Stimulated activated effector memory CD8-positive, alpha-beta T cell treated with anti-CD3 and anti-CD28 coated beads, Interleukin-12 subunit alpha, Interleukin-12 subunit beta, amount 100 ng/mL, for 72 hours (primary cell): ENCODE measurements at places on chromosomes 2 and 18.

DNA sequence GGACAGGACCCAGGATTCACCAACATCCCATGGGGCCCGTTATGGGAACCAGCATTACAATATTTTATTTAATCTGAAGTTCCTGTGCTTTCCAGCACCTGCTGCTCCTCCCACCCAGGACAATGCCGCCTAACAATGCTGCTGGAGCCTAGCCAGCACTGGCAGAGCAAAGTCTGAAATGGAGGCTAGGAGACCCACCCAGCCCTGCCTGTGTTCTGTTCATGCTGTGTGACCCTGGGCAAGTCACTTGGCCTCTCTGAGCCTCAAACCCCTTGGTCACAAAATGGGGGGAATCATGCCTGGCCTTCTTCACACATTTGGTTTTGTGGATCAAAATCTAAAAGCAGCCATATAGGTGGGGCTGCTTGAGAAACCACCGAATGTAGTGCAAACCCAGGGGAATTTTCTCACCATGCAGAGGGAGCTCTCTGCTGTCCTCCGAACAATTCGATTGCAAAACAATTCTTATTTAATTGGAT is 38.5 kb upstream of the ODC1 start:
- DNase-seq, result no peak

DNA sequence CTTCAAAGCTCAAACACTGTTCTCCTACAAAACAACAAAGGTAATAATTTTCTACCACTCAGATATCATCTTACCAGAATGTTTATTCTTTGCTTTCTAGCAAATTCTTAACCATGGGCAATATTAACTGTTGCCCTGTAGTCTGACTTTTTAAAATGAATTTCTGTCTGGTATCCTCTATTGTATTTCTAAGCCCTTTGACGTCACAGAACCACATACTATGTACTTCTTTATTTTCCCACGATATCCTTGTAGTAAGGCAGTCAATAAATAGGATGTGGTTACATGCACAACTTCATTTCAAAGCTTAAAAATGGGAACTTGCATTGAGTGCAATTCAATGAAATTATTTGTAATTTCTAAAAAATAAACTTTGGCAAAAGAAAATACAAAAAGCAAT is 58.7 kb downstream of the THADA start:
- no peak for DNase-seq

GRCh38 chr2:25380586-25381375 is 39.1 kb upstream of the DNMT3A start:
- DNase-seq, result no peak

DNA sequence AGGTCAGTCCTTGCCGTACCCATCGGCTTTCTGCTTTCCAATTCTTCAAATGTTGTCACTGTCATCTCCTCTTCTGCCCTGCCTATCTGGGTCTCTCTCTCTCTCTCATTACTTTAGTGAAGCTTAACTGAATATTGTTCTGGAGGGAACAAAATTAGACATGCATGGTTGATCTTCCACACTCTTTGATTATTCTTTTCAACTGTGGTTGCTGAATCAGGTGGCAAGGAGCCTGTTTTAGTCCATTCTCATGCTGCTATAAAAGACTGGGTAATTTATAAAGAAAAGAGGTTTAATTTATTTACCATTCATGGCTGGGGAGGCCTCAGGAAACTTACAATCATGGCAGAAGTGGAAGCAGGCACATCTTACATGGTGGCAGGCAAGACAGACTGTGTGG is 157.9 kb downstream of the ARL4C start:
- DNase-seq, result no peak

DNA sequence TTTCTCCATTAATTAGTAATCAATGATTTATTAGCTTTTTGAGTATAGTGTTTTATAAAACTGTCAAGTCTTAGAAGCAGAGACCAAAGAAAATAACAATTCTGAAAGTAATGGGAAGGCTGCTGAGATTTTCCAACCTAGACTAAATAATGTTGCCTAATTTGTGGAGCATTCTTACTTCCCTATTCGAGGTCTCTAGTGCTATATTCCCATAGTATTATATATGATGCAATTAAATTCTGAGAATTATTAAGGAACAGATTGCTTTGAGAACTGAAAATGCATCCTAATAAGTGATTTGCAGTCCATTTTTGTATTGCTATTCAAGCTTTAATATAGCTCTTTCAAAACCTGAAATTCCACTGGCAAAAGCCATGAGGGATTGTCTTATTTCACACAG is 27.7 kb upstream of the DOCK10 start:
- no peak for DNase-seq

- DNase-seq, result no peak
Measured at GRCh38 chr2:108806371-108807113, 20.0 kb downstream of the CCDC138 start.

- no peak for DNase-seq
Measured at GRCh38 chr2:173524256-173524955, 169.7 kb downstream of the CDCA7 start.

DNA sequence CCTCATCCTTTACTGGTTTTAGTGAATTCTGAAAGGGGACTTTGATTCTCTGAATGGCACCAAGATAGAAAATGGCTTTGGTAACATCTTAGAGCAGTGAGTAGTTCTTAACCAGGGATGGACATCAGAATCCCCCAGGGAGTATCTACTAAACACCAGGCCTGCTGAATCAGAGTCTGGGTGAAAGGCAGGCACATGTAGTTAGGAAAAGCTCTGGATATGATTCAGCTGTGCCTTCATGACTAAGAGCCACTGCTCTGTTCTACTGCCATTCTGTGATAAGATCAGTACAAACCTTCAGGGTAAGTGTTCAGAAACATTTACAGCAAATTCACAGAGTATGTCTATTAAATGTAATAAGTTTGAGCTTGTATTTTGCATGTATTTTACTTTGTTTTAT is 46.2 kb upstream of the B3GNT2 start:
- DNase-seq, result no peak

DNA sequence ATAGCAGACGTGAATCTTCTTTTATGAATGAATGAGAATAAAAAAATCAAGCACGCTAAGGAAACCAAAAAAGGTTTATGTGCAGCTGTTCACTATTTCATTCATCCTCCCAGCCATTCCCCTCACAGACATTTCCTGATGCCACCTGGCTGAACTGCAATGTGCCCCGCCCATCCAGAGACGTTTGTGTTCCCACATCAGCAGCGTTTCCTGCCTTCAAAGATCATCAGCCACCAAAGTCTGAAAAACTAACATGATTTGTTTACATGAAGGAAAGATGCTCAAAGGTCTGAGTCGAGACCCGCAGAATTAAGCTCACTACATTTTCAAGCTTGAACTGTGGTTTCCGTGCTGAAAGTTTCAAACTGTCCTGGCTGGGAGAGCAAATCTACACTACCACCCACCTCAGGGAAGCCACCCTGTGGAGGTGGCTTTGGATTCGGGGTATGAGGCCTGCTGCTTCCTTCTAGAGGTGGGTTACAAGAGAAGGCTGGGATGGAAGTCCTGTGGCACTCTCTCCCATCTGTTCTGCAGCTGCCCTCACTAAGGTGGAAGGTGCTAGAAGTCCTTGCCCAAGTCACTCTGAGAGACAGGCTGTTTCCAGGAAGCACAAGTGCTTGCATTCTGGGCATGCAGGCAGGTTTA is 201.3 kb upstream of the OSR1 start:
- no peak for DNase-seq

GRCh38 chr18:3180325-3180724 is 39.4 kb downstream of the MYOM1 start:
- no peak for DNase-seq

- no peak for DNase-seq
Measured at GRCh38 chr2:125227843-125228392, 1202.8 kb downstream of the CNTNAP5 start.

GRCh38 chr2:23655934-23656596 is 270.9 kb downstream of the ATAD2B start:
- DNase-seq, result no peak

GRCh38 chr2:152613235-152613634 is 104.0 kb downstream of the PRPF40A start:
- no peak for DNase-seq

DNA sequence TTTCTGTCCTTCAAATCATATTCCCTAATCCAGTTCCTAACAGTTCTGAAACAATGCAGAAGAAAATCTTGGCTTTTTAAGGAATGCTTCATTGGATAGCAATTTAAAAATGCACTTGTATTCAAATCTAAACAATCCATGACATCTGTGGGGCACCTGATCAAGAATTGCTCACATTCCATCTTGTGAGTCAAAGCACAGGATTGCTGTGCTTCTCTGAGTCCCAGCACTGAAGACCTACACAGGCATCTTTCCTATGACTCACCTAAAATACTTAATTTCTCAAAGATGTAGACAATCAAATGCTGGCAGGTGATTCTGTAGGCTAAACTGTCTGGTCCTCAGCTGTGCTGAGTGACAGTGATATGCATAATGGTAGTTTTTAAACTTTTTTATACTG is 10.1 kb upstream of the ATP8B1 start:
- no peak for DNase-seq

GRCh38 chr18:10202845-10203321 is 251.6 kb upstream of the APCDD1 start:
- no peak for DNase-seq

- no peak for DNase-seq
Measured at GRCh38 chr2:226600802-226601201, 198.8 kb downstream of the IRS1 start.

DNA sequence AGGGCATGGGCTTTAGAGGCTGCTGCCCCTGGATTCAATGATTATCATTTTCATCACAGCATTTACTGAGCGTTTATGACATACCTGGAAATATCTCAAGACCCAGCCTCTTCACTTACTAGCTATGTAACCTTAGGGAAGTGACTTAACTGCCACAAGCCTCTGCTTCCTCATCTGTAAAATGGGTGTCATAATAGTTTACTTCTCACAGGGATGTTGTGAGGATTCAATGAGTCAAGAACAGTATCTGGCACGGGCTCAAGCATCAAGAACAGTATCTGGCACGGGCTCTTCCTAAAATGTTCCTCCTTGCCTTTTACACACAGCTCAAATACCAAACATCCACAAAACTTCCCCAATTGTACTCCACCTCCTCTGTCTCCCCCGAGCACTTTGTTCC is 31.4 kb downstream of the LGALSL start:
- DNase-seq, result no peak

- DNase-seq, result no peak
Measured at GRCh38 chr2:216130346-216130971, 21.3 kb downstream of the XRCC5 start.

DNA sequence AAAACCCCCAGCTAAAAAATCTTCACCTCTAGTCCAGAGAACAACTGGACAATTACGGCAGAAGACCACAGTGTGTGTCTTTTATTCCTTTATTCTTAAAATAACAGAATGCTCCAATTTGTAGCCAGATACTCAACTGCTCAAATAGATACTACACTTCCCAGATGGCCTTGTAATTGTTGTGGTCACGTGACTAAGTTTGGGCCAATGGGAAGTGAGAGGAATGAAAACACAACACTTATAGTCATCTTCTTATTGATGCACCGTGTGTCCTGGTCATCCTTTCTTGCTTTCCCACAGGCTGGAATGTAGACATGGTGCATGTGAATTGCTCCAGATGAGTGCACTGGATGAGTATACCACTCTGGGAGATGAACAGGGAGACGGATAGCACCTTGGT is 145.1 kb downstream of the CDC42EP3 start:
- DNase-seq, result no peak

DNA sequence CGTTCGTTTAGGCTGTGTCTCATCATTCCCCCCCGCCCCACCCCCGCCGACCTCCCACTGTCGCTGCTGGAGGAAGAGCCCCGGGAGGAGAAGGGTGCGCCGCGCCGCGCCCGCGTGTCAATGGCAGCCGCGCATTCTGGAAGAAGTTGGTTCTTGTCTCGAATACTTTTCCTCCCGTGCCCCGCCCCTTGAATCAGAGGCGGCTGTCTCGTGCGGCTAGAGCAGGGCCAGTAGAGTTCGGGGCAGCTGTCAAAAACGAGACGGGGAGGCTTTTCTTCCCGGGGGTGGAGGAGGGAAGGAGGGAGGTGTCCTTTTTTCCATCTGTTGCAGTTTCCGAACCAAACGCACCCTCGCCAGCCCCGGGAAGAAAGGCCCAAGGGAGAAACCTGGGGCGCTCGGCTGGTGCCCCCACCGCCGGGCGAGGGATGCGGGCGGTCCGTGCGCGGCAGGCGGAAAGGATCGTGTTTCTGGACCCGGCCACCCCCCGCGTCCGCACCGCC is 410 bp upstream of the TGIF1 start:
- peak; percentile 60 for DNase-seq

DNA sequence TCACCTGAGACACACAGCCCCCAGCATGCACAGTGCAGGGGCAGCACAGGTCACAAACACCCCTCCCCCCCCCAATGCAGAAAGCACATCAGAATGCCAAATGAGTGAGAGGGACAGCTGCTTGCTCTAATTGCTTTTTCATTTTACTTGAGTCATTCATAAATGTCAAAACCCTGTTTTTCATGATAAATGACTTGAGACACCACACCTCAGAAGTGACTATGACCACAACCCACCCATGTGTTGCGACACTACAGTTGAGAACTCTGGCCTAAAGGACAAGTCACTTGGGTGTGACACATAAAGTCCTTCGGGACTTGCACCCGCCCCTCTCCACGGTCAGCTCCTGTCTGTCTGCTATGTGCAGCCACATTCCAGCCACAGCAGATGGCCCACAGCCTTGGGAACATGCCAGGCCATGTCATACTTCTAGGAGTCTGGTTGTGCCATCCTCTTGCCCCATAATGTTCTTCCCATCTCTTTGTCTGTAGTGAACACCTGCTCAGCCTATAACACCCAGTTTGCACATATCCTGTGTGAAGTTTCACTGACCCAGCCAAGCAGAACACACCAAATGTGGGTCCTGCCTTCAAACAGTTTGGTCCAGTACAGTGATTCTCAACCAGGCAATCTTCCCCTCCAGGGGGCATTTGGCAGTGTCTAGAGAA is 30.2 kb upstream of the RIOK3 start:
- no peak for DNase-seq

- DNase-seq, result no peak
Measured at GRCh38 chr2:48888066-48888465, 132.5 kb upstream of the LHCGR start.

GRCh38 chr2:131076707-131077106 is 16.6 kb downstream of the FAM168B start:
- DNase-seq, result no peak

DNA sequence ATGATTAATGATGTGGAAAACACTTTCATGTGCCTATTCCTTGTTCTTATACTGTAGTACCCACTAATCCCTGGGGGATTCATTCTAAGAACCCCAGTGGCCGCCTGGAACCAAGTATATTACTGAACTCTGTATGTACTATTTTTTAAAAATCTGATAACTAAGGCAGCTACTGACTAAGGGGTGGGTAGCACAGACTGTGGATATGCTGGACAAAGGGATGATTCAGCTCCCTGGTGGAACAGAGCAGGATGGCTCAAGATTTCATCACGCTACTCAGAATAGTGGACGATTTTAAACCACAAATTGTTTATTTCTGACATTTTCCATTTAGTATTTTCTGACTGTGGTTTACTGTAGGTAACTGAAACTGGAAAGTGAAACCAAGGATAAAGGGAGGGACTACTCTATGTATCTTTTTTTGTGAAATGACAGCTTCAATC is 41.8 kb upstream of the CDC42EP3 start:
- no peak for DNase-seq

- DNase-seq, result no peak
Measured at GRCh38 chr18:36547544-36547943, 250.0 kb downstream of the FHOD3 start.
